ENCODE measurements at places on chromosomes 3 and 15.

DNA sequence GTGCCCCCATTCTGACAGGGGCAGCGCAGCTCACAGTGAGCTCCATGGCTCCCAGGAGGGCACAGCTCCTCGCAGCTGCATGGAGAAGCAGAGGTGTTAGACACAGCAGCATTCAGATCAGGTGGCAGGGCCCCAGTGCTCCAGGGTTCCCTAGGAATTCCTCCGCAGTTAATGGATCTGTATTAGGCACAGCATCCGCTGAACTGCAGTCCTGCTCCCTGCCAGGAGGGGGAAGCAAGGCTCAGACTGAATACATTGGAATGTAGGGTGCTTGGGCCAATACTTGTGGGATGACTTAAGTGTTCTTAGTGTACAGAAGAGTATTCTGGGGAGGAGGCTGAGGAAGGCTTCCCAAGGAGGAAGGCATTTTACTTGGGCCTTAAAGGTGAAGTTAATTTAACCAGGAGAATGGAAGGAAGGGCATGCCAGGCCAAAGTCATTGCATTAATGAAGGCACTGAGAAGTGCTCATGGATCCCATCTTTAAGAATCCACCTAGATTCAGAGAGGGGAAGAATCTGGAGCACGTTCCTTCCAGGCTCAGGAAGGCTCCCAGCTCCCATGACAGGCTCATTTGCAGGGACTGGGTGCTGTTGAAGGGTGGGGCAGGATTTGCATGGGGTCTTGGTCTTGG is 111.6 kb downstream of the RAB11A start:
- peak; percentile 73 for DNase-seq

- no peak for DNase-seq
Observed at GRCh38 chr3:66463730-66464511, 36.9 kb downstream of the LRIG1 start.

GRCh38 chr3:55616803-55617202 is 129.7 kb upstream of the WNT5A start:
- DNase-seq, result no peak

GRCh38 chr15:71729319-71729718 is 81.0 kb upstream of the NR2E3 start:
- no peak for DNase-seq

GRCh38 chr3:159828542-159828943 is 160.1 kb upstream of the IL12A start:
- DNase-seq, result peak; percentile 62

- DNase-seq, result no peak
Observed at GRCh38 chr3:194070220-194070633, 65.7 kb upstream of the HES1 start.

GRCh38 chr15:84143753-84144314 is 91.7 kb upstream of the GOLGA6L4 start:
- no peak for DNase-seq

GRCh38 chr3:116897382-116897781 is 187.8 kb downstream of the TUSC7 start:
- no peak for DNase-seq

- DNase-seq, result no peak
Observed at GRCh38 chr3:151578495-151578894, 117.6 kb upstream of the IGSF10 start.

- DNase-seq, result peak; percentile 19
Observed at GRCh38 chr3:117540597-117540996, 831.0 kb downstream of the TUSC7 start.

DNA sequence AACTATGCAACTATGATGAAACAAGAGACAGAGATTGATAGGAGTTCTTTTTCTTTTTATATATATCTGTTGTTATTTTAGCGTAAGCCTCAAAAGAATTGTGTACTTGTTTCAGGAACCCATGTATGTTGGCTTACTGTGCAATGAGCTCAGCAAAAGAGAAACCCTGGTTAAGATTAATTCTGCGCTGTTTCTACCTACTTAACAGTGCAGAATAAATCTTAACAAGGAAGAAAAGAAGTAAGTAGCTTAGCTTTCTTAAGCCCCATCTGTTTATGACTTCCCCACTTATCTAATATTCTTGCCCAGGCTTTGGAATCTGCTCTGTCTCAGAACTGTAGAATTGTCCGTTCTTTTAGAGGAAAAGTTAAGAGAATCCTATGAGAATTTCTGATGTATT is 27.4 kb downstream of the ECT2 start:
- DNase-seq, result no peak

DNA sequence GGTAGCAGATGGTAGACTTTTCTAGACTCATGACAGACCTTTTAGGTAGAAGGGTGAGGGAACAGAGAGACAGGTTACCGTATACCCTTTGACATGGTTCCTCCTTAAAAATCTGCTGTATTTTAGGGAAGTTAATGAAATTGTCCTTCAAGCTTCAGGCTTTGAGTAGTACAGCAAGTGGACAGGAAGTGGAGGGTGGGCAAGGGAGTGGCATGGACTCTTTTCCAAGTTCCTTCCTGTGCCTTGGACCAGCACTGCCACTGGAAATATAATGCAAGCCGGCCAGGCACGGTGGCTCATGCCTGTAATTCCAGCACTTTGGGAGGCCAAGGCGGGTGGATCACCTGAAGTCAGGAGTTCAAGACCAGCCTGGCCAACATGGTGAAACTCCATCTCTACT is 156.1 kb upstream of the LRRFIP2 start:
- DNase-seq, result no peak

DNA sequence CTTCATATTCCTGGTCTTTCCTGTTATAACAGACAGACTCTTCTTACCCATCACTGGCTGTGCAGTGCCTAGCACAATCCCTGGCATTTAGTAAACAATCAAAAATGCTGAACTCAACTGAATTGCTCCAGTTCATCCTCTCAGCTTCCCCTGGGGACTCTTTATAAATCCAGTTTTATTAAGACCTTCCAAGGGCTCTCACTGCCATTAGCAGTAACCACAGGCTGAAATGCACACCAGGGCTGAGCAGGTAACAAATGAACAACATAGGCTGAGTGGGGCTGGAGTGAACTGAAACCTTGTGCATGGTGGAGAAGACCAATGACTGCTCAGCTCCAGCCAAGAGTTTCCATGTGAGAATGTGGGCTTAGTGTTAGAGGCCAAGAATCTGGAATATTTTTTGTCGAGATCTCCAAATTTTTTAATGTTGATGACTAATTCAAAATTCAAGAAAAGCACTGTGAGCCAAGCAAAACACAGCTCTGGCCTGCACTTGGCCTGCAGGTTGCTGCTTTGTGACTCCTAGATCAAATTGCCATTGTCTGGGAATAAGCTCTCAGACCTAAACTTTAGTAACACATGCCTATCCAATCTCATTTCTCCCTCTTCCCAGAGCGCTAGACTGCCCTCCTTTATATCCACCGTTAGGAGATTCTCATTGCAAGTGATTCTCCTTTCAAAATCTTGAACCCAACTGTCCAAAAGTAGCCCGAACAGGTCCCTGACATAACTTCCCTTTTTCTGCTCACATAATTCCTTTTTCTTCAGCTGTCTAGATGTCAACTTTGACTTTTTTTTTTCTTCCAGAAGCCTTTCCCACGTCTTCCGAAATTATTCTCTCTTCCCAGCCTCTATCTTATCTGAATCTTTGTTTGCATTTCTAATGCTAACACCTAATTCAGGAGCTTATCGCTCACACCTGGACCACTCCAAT is 7.4 kb downstream of the SQOR start:
- peak; percentile 33 for DNase-seq

- no peak for DNase-seq
Observed at GRCh38 chr3:50495609-50496423, 7.6 kb downstream of the CACNA2D2 start.

GRCh38 chr15:57861034-57861638 is 154.6 kb downstream of the POLR2M start:
- DNase-seq, result peak; percentile 51

DNA sequence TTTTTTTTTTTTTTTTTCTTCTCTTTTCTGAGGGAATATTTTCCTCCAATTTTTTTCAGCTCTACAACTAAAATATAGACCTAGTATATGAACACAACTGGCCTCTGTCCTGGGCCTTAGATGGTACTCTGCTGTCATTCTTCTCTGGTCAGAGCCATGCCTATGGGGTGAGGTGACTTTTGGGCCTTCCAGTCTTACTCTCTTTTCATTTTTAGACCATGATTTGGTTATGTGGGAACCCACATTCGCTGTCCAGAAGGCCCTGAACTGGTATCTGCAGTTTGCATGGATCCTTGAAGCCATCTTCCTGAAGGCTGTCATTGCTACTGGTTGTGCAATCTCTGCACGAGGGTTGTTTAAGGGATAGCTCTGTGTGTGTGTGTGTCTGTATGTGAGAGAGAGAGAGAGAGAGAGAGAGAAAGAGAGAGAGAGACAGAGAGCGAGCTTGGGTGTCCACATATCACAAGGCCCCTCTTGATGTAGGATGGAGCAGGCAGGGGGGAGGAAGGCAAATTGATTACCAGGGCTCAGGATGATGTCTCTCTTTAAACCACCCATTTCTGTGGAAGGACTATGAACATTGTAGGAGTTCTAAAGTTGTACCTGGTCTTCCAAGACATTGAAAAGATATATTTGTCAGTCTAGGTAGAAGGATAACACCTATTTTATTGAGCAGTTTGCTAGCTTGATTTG is 6.9 kb downstream of the TGFBR2 start:
- DNase-seq, result no peak

DNA sequence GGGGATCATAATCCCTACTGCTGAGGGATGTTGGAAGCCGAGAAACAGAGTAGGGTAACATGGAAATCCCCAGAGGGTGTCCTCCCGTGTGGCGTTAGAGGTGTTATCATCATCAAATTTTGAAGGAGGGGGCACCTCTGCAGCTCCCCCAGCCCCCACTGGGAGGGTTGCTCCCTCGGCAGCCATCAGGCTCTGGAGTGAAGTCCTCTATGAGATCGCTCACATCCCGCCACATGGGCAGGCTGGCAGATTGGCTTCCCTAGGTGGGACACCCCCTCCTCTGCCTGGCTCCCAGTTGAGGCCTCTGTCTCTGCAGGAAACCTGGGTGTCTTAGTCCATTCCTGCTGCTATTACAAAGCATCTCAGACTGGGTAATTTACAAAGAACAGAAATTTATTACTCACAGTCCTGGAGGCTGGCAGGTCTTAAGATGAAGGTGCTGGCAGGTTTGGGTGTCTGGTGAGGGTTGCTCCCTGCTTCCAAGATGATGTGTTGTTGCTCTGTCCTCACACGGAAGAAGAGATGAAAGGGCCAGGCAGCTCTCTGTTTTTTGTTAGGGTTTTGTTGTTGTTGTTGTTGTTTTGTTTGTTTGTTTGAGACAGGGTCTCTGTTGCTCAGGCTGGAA is 120.5 kb downstream of the NUP210 start:
- DNase-seq, result no peak

DNA sequence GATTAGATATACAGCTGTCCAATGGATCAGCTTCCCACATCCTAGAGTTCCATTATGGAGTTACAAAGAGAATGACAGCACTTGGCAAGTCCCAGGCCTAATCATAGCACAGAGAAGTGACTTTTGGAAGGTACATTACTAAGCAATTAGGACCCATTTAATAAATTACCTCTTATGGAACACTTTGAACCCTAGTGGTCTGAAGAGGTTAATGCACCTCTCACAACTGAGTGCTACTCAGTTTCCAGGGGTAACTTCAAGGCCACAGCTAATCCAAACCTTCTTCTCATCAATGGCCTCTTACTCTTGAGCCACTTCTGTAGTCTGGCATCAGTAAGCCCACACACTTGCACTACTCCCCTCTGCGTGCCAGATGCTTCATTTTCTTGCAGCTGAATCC is 34.9 kb upstream of the MEIS2 start:
- DNase-seq, result no peak

GRCh38 chr15:31474059-31474868 is 147.6 kb downstream of the KLF13 start:
- DNase-seq, result no peak

GRCh38 chr3:85605066-85605465 is 646.3 kb downstream of the CADM2 start:
- DNase-seq, result no peak

GRCh38 chr3:32872487-32873382 is 54.9 kb downstream of the TRIM71 start:
- no peak for DNase-seq

DNA sequence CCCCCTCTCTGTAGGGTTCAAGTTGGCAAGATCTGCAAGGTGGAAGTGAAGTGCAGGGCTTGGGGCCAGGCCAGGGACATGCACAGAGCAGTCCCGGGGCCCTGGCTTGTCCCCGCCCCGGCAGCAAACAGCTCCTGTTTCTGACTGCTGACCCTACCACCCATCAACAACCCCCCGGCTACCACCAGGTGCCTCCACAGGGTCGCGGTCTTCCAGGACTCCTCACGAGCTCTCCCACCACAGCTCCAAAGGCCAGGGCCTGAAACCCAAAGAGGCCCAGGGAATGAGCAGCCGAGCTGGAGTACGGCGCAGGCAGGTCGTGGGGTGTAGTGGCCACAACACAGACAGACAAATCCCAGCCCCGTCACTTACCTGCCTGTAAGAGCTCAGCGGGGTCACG is 121.3 kb upstream of the SMAD3 start:
- no peak for DNase-seq

DNA sequence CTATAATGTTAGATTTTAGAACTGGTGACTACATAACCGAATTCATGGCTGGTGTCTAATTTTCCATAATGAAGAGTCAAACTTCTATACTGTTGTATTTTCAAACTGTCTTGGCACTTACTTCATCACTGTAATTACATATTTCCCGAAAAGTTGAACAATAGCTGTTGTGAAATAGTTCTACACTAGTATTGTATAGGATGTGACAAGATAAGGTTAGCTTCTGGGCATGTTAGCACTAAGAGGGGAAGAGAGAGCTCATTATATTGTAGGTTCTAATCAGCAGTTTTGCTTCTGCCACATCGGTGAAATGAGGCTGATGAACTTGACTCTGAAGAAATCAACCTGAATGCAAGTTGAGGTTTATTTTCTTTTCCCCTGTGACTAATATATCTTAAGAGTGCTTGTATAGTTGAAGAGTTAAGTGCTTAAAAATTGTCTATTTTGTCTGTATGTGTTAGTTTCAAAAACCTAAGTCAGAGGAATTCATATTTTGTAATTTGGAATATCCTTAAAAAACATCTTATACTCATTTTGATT is 8.9 kb downstream of the GYG1 start:
- DNase-seq, result no peak

DNA sequence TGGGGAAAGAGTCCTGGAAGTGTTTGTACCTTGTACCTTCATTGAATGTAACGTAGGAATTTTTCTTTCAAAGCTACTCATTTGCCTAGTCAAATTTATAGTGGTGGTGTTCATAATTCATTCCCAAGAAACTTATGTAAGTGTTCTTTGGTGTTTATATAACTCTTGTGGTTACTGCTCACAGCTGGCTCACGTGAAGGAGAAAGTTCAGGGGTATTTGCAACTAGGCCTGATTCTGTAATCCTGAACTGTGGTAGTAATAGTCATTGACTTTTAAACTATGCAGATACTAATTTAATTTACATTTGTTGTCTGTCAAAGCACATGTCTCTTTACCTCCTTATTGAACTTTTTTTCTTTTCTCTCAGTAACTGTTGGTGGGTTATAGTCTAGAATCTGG is 50.5 kb upstream of the TEX264 start:
- no peak for DNase-seq

GRCh38 chr3:188779281-188779980 is 392.3 kb upstream of the TPRG1 start:
- no peak for DNase-seq

DNA sequence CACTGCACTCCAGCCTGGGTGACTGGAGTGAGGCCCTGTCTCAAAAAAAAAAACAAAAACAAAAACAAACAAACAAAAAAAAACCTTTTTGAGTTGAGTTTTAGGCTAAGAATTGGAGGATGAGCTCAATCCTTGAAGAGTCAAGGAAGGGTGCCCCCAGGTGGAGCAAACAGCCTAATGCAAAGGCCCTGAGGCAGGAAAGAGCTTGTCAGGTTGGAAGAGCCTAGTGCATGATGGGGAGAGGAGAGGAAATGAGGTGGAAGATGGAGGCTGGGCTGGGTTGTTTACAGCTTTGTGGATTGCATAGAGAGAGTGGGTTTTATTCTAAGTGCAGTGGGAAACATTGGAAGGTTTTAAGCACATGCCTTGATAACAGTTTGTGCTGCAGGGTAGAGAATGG is 2.1 kb upstream of the SNX22 start:
- DNase-seq, result no peak

Data from ACHN (cell line).